ENCODE measurements at places on chromosomes 13 and 19. TPM values are rescaled to one million over a fixed set of nuclear protein-coding genes. Genes with fewer than 3 reads are reported as not detected.

- DNase-seq, result no peak
Measured at GRCh38 chr13:33441015-33441414, 155.5 kb upstream of the STARD13 start.

GRCh38 chr13:33078263-33078662, 62.0 kb downstream of the KL start:
- DNase-seq, result no peak

- DNase-seq, result no peak
Measured at GRCh38 chr13:95503662-95504061, 48.9 kb upstream of the CLDN10 start.

GRCh38 chr13:39988351-39988750, 332.9 kb downstream of the COG6 start:
- no peak for DNase-seq

GRCh38 chr13:94660695-94661326, 51.5 kb downstream of the SOX21 start:
- DNase-seq, result no peak

DNA sequence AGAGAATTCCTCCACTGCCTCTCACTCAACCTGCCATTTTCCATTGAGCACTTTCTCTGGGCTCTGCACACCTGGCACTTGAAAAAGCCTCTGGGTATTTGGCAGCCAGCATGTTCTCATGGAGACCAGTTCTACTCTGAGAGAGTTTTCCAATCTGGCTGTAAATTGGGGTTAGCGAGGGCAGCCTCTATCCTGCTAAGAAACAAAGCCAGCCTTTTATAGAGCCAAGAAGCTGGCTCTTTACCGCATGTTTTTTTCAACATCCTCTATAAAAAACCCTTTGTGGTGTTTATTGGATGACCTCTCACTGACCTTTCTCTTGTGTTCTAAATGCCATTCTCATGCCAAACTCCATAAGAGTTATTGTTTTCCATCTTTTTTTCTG, 52.6 kb upstream of the RCBTB2 start:
- DNase-seq, result no peak

Gene JAK3
- 96.1 TPM for total RNA-seq

Gene SLC17A7
- not detected for total RNA-seq

Gene CILP2
- 0.11 TPM for total RNA-seq

Measured in natural killer cell (primary cell).